CD4-positive, alpha-beta T cell treated with Interleukin-1 beta for 1 hour (primary cell): ENCODE measurements at places on chromosomes 11 and 22.

GRCh38 chr11:60769273-60769672 is 12.6 kb downstream of the MS4A15 start:
- no peak for DNase-seq

DNA sequence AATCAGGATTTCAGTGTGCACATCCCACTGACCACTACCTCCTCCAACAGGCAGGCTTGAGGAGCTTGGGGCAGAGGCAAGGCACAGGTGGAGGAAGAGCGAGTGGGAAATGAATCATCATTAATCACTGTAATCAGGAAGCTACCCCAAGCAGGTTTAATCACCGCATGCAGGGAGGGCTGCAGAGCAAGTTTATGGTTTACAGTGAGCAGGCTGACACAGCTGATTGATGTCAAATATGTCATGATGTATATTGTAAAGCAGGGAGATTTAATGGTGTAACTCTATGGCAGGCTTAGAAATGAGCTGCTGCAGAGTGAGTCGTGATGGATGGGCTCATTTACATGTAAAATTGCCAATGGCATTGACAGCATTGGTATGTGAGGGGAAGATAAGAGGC is 441.0 kb downstream of the NTM start:
- DNase-seq = no peak

GRCh38 chr22:39524089-39524752 is 3.9 kb downstream of the ATF4 start:
- DNase-seq = no peak

GRCh38 chr11:95505927-95506426 is 275.0 kb upstream of the SESN3 start:
- peak; percentile 2 for DNase-seq

- DNase-seq = no peak
Measured at GRCh38 chr11:118928870-118929500, 3.3 kb upstream of the BCL9L start.

DNA sequence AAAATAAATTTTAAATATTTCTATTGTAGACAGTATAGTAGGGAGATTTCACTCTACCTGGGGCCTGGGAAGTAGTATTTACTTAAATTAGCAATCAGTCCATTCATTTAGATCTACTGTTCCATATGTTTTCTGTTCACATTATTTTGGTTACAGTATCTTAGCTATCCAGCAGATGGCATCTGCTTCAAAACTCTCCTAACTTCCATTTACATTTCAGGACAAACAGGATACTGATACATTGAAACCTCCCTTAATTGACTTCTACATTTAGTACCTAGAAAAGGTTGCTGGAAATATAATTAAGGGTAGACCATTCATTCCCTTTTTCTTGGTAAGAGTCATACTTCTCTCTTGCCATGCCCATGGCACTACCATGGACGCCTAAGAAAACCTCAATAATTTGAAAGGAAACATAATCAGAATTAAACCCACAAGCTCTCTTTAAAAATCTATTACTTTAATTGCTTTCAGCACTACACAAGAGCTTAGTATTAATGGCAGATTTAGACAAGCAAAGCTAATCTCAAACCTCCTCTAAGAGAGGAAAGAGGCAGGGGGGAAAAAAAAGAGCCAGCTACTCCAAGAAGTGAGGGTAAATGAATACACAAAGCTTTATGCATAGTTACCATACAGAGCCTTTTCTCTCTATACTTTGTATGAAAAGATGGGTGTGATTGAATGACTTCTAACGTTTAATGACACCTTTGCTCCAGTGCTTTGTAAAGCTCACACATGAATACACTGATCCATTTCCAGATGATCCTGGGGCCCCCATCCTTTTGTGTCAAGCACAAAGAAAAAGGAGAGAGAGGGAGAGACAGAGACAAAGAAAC is 131.2 kb upstream of the MTMR2 start:
- DNase-seq = no peak

GRCh38 chr11:96122601-96123074 is 198.7 kb upstream of the MTMR2 start:
- no peak for DNase-seq

GRCh38 chr11:67646535-67647336 is 3.8 kb downstream of the ACY3 start:
- DNase-seq = peak; percentile 71

- peak; percentile 62 for DNase-seq
Measured at GRCh38 chr22:20463324-20464095, 25.9 kb upstream of the SCARF2 start.

GRCh38 chr22:19207884-19208283 is 29.3 kb upstream of the SLC25A1 start:
- no peak for DNase-seq

GRCh38 chr11:62489204-62489603 is 57.4 kb downstream of the AHNAK start:
- no peak for DNase-seq

DNA sequence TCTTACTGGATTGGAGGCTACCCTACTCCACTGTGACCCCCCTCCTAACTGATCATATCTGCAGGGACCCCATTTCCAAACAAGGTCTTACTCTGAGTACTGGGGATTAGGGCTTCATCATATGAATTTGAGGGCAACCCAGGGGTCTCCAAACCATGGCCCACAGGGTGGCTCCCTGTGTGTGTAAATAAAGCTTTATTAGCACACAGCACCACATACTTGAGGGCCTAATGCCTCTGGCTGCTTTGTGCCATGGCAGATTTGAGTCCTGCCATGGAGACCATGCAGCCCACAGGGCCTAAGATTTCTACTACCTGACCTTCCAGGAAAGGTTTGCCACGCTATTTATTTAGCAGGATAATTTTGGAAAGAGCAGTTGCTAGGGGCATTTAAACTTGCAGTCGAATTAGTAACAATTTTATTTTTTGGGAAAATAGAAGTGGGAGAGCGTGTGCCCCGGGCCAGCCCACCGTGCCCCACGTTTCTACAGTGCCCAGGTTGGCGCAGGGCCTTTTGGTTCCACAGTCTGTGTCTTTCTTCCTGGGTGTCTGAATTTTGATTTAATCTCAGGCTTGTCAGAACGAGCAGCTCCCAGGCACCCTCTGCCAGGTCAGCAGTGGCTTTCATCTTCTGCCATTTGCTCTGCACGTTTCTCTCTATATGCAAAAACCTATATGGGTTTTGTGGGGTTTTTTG is 92.3 kb downstream of the KCNQ1 start:
- no peak for DNase-seq

- DNase-seq = no peak
Measured at GRCh38 chr11:75600356-75600755, 38.3 kb downstream of the SERPINH1 start.

DNA sequence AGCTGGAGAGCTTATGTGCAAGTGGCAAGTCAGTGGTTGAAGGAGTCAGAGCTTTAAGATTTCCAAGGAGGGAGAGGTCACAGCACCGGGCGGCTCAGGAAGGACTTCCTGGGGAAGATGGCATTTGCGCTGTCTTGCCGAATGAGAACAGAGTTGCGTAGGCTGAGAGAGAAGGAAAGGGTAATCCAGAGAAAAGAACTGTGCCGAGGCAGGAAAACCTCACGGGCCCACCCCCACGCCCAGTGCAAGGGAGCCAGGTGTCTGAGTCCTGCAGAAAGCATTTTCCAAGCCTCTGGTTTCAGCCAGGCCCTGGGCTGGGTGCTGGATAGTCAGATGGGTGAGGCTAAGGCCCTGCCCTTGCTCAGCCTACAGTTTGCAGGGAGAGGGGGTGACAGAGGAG is 3.2 kb upstream of the AP1B1 start:
- DNase-seq = no peak

GRCh38 chr22:50247748-50248147 is 2.9 kb upstream of the TUBGCP6 start:
- DNase-seq = peak; percentile 81

DNA sequence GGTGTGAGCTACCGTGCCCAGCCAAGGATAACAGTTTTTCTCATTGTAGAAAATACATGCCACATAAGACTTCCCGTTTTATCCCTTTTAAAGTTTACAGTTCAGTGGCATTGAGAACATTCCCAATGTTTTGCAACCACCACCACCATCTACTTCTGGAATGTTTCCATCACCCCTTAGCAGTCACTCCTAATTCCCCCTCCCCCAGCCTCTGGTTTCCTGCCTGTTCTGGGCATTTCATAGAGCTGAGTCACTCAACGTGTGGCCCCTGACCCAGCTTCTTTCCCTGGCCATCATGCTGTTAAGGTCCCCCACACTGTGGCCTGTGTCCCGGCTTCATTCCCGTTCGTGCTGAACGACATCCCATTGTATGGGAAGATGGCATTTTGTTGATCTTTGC is 30.7 kb downstream of the FGF4 start:
- no peak for DNase-seq

DNA sequence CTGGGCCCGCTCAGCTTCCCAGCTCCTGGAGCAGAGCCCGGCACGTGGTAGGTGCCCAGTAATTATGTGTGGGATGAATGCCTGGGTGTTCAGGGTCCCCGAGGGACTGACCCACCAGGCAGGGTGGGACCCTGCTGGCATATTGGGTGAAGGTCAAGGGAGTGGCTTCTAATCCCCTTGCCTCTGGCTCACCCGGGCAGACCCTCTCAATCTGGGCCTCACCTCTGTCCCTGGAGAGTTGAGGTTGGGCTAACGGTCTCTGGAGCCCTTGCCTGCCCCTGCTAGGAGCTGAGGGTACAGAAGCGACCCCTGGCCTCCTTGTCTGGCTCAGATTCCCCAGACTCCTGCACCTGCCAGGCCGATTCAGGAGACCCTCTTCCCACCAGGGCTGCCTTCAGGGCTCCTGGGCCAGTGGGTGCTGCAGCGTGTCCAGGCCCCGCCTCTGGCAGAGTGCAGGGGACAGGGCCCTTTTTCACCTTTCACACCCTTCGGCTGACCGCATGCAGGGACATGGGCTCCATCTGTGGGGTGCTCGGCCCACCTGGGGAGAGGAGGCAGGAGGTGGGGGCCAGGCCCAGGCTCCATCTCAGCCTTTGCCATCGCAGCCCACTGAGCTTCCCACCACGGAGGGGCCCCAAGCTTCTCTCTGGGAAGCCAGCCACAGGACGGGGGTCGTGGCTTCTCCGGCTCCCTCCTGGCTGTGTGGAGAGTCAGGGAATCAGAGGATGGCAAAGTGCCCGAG is 3.8 kb upstream of the CTSD start:
- DNase-seq = no peak

GRCh38 chr11:96393753-96394348 is 4.0 kb downstream of the JRKL start:
- peak; percentile 43 for DNase-seq

GRCh38 chr11:59164028-59164427 is 7.9 kb upstream of the DTX4 start:
- DNase-seq = no peak

DNA sequence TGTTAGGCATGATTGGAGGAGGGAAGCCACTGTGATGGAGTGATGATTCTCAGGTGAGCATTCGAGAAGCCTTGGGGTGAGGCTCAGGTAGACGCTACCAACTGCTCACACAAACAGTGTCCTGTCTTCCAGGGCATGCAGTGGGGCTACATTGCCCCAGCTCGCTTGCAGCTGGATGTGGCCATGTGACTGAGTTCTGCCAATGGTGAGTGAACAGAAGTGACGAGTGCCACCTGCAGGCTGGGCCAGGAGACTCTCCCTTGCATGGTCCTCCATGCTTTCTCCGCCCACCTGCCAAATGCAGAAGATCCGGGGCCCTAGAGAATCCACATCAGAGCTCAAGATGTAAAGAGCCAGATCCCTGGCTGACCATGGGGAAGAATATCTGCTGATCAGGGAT is 195.9 kb downstream of the BCR start:
- DNase-seq = peak; percentile 31
